Amygdala (tissue), 56 donors: ENCODE measurements at places on chromosomes 5 and 9.

DNA sequence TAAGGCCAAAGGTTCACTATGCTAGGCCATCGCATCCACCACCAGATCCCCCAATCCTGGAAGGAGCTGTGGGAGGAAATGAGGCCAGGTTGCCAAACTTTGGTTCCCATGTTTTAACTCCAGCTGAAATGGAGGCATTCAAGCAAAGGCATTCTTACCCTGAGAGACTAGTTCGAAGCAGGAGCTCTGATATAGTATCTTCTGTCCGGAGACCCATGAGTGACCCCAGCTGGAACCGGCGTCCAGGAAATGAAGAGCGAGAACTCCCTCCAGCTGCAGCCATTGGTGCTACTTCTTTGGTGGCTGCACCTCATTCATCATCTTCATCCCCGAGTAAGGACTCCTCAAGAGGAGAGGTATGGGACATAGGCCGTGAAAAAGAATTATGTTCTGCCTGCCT lies 75.6 kb downstream of the GAPVD1 start:
- no peak for DNase-seq

GRCh38 chr5:94378062-94378461 lies 240.3 kb downstream of the KIAA0825 start:
- no peak for DNase-seq

DNA sequence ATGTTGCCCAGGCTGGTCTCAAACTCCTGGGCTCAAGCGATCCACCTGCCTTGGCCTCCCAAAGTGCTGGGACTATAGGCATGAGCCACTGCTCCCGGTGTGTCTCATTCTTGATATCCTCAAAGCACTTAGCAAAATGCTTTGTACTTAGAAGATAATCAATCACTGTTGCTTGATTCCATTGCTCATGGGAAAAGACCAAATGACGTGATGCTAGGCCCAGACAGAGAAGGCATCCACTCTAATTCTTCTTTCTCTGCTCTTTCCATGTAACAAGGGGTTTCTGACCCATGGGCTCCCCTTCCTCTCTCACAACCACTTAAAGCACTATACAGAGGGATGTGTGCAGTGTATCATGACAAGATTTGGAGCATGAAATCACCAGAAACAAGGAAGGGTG lies 83.0 kb downstream of the APBA1 start:
- no peak for DNase-seq

DNA sequence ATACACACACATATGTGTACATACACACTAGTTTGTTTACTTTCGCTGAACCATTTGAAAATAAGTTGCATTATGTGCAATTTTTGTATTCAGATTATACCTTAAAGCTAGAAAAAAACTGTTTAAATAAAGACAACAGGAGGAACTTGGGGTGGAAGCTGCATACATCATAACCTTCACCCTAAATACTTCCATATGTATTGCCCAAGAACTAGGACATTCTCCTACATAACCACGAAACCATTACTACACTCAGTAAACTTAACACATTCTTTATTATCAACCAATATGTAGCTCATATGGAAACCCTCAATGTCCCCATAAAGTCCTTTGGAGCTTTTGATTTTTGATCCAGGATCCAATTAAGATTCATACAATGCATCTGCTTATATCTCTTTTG lies 83.3 kb downstream of the GIN1 start:
- no peak for DNase-seq

DNA sequence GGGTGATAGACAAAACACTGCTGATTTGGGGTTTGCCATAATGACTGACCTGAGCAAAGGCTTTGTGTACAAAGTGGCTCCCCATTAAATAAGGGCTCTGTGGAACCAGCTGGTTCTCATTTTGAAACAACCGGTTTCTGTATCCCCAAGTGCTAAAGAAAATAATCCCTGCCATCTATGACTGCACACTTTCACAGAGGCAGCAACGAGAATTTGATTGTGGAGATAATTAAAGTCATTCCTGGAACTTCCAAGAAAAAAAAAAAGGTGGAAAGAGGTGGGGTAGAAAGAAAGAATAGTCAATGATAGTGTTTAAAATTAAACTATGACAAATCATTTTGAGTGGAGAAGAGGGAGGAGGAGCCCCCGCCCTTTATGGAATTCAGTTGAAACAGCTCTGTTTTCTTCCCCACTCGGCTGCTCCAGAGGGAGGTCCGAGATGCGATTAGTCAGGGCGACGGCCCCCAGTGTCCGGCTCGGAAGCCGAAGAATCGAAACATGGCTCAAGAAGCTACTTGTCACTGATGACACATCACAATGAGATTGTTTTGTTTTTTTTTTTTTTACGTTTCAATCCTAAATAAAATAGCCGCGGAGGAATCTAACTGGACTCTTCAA lies 38.4 kb downstream of the EBF1 start:
- DNase-seq = no peak

DNA sequence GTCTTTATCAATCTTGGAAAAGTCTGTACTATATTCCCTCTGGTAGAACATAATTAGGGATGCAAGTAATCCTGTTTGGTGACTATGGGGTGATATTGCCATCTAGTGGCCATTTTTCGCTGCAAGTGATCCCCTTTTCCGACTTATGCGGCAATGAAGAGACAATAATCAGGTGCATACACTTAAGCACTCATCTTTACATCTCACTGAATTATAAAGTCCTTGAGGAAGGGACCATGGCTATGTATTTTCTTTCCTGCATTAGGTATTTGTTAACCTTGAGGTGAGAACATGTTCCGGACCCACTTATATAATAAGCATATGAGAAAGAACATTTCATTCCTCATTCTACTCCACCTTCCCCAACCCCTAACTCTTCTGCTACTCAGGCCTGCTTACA lies 19.6 kb upstream of the LIX1 start:
- peak; percentile 31 for DNase-seq

GRCh38 chr5:16090270-16090669 lies 89.3 kb downstream of the MARCHF11 start:
- no peak for DNase-seq

DNA sequence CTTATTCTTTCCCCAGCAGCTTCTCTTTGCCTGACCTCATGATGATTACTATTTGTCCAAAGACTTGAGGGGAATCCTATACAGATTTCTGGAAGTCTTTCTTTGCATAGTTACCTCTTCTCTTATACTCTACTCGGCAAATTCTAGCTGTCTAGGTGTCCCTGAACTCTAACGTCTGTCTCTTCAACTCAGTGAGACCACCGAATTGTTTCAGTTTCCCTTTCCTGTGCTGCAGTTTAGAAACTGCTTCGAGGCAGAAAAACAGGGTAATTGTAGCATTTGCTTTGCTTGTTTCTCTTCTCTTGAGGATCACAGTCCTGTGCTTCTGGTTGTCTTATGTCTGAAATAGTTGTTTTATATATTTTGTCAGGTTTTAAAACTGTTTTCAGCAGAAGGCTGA lies 14.8 kb downstream of the LVRN start:
- DNase-seq = no peak

DNA sequence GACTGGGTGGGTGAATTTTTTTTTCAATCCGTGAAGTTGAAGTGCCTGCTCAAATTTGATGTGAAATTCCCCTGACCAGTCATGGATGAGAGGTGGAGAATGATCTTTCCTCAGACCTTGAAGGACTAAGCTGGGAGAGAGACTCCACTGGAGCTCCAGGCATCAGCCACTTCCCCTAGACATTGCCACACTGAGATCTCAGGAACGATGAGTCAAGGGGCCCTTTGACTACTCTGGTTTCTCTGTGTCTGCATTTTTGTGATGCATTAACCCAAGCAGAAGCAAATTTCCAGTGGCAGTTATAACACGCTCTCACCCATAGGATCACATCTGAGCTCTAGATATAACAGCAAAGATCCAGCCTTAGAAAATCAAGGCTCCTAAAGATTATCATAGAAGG lies 171.2 kb upstream of the KIF2A start:
- DNase-seq = no peak
